ENCODE measurements at places on chromosomes 2 and 18.
A peak's percentile ranks its signal among the peaks of the same experiment; 100 is the strongest.

DNA sequence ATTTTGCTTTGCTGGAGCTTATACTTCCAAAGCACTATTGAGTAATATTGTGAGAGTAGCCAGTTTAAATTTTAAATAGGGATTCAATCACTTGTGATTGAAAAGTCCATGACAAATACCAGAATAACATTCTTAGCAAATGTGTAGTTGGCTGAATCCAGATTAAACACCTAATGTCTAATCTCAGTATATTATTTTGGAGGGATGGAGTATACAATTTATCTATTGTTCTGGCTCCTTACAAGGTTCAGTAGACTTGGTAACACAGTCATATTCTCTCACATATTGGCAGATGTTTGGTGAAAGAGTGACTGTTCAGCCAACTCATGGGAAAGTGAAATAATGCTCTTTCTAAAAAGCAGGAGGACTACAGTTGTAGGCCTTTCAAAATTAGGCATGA is 2.2 kb downstream of the UGT1A9 start:
- DNase-seq, result no peak

DNA sequence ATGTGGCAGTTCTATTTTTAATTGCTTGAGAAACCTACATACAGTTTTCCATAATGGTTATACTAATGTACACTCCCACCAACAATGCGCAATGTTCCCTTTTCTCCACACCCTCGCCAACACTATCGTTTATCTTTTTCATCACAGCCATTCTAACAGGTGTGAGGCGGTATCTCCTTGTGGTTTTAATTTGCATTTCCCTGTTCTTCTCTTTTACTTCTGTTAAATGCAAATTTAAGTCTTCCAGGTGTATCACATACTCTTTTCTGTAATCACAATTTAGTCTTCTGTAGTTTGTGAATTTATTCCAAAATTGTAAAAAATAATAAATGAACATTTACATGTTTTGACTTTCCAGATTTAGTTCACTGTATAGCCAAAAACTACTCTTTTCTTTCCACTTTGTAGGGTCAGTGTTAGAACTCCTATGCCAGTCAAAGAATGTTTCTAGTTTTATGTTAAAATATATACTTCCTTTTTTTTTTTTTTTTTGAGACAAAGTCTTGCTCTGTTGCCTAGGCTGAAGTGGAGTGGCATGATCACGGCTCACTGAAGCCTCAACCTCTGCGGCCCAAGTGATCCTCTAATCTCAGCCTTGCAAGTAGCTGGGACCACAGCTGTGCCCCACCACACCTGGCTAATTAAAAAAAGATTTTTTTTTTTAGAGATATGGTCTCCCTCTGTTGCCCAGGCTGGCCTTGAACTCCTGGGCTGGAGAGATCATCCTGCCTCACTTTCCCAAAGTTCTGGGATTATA is 15.4 kb upstream of the ACYP2 start:
- no peak for DNase-seq

DNA sequence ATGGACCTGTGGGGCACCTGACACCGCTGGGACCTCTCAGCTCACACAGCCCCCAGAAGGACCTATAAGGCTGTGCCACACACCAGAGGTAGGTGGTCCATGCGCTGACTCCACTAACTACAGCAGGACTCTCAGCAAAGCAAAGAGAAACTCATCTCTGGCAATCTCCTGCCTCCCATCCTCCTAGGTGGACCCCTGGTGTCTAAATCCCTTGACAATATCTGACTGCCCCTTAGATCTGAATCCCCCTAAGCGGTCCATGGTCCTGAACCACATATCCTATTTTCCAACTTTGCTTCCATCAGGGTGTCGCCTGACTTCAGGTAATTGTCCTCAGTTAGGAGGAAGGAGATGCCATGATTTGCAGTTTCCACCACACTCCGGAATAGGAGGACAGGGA is 282.6 kb downstream of the MYT1L start:
- no peak for DNase-seq

DNA sequence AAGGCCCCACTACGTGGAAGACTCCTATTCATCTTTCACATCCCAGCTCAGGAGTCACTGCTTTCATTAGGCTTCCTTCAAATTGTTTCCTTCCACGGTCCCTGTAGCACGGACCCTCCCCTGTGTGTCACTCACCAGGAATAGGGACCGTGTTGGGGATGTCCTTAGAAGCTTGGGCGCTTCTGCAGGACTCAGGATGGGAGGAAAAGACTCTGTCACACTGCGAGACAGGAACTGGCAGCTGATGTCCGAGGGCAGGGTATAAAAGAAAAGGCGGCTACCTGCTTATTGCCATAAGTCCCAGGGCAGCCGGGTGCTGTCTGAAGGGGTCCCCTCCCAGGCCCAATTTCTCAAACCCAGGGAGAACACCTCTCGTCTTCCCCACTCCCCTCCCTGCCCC is 79.1 kb downstream of the BCL2L11 start:
- no peak for DNase-seq

DNA sequence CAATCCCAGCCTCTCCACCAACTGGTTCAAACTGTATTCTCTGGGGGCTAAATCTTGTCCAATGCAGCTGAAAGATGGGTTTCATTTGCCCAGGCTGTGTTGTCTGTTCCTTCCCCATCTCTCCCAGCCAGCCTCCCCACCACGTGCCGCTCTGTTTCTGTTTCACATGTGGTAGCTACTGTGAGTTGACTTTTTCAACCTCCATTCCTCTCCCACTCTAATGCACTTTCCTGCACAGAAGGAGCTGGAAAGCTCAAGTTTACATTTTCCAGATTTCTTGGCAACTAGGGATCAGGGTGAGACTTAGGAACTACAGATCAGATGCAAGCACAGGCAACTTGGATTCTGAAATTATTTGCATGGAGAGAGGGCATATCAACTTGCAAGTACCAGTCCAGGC is 19.0 kb upstream of the NPAS2 start:
- DNase-seq, result no peak

- no peak for DNase-seq
These were observed 26.2 kb upstream of the TMEM163 start for GRCh38 chr2:134745023-134745422.

DNA sequence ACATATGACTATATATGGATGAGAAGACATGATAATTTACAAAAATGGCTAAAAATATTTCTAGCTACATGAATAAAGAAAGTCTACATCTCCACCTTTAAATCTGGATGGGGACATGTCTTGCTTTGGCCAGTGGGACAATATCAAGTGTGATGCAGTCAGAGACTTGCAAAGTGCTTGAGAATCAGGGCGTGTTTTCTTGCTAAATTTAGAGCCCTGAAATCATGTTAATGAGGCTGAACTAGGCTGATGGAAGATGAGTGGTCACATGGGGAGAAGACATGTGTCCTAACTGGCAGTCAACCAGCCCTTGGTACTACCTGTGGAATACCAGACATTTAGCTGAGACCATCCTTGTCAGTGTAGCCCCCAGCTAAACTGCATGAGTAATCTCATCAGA is 278.5 kb upstream of the RGPD4 start:
- DNase-seq, result no peak

GRCh38 chr2:241733391-241734207 is 831 bp upstream of the D2HGDH start:
- no peak for DNase-seq

- no peak for DNase-seq
These were observed 53.8 kb downstream of the TRAPPC12 start for GRCh38 chr2:3433339-3433699.

- no peak for DNase-seq
These were observed 140.4 kb downstream of the ANKRD44 start for GRCh38 chr2:197170208-197170607.

GRCh38 chr2:168233726-168234406 is 13.5 kb downstream of the STK39 start:
- DNase-seq, result no peak

GRCh38 chr2:236738896-236739295 is 169.3 kb downstream of the ACKR3 start:
- DNase-seq, result no peak

GRCh38 chr2:126787289-126787688 is 111.4 kb upstream of the TEX51 start:
- no peak for DNase-seq

DNA sequence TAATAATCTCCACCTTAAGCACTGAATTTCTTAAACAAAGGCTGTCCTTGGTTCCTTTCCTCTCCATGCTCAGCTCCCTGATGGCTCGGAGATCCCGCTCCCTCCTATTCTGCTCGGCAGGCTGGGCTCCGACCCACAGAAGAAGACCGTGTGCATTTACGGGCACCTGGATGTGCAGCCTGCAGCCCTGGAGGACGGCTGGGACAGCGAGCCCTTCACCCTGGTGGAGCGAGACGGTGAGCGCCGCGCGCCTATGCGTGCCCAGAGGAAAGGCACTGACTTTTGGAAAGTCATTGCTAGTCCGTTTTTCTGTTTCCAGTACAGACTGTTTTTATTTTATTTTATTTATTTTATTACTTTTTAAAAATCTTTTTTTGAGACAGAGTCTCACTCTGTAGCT is 9.6 kb downstream of the CNDP2 start:
- no peak for DNase-seq

- DNase-seq, result no peak
These were observed 7.9 kb downstream of the CABLES1 start for GRCh38 chr18:23143016-23143814.

DNA sequence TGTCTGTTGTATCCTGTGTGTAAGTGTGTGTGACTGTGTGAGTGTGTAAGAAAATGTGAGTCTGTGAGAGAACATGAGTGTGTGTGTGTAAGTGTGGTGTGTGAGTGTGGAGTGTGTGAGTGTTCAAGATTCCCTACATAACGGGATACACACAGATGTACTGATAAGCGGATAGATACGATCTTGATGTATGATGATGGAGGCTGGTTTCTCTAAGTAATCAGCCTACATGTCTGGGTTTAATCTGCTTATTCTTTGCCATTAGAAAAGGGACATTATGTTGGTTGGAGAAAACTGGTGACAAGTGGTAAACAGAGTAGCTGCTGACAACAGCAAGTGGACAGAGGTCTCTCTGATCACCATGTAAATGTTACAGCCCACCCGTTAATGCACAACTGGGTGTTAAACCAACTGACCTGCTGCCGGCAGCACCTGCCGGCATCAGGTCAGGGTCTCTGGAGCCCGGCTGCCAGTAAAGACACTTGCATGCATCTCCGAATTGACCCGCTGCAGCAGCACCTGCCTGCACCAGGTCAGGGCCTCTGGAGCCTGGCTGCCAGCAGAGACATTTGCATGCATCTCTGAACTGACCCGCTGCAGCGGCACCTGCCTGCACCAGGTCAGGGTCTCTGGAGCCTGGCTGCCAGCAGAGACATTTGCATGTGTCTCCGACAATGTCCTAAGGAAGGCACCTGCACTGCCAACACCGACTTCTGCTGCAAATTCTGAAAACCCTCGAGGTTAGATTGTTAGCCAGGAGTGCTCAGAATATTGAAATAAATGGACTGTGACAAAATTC is 87.5 kb downstream of the MBP start:
- no peak for DNase-seq

DNA sequence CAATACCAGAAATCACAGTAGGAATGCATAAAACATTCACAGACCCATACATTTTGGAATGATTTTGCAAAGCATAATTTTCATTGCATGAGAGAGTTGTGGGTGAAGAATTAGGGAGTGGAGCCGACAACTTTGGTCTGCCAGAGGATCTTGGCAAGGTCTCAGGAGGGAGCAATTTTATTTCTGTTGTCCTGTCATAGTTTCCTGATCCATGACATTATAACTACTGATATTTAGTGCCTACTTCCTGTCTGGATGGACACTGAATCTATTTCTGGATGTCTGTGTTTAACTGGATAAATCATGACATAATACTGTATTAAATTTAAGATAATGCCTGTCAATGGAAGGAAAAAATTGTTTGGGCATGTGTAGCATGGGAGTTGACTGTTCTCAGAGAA is 2.4 kb downstream of the ITGA4 start:
- no peak for DNase-seq

DNA sequence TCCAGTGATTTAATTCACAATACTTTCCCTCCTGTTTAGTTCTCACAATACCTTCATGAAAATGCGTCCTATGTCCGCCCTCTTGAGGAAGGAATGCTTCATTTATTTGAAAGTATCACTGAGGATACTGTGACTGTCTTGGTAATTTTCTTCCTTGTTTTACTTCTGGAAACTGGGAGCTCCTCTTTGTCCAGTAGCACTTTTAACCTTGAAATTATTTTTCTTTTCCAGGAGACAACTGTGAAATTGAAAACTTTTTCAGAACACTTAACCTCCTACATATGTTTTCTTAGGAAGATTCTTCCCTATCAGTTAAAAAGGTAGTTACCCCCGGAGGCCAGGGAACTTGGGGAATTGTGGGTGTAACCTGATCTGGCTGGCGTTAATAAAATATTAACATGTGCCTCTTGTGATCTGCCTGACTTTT is 58.9 kb upstream of the STON1 start:
- no peak for DNase-seq

GRCh38 chr18:44786688-44787087 is 106.0 kb downstream of the SETBP1 start:
- no peak for DNase-seq

- no peak for DNase-seq
These were observed 99.5 kb downstream of the DTNA start for GRCh38 chr18:34809451-34810072.

- no peak for DNase-seq
These were observed 346.5 kb upstream of the ETAA1 start for GRCh38 chr2:67050622-67051021.

GRCh38 chr2:161992531-161992930 is 81.5 kb downstream of the DPP4 start:
- DNase-seq, result peak; percentile 28

DNA sequence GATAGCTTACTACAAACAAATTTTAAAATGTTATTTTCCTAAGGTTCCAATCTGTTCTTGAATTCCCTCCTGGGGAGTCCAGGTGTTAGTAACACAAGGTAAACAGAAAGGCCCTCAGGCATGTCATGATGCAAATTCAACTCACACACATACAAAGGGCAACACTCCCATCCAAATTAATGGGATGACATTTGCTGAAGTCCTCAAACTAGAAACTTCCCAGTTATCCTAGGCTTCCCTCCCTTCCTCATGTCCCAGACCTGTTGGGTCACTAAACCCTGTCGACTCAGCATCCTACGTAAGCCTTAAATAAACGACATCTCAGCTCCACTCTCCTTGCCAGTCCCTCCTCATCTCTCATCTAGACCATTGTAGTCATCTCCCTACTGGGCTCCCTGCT is 85.1 kb downstream of the GREB1L start:
- DNase-seq, result no peak

- no peak for DNase-seq
These were observed 41.5 kb downstream of the ANTXR1 start for GRCh38 chr2:69054431-69054830.

- no peak for DNase-seq
These were observed 87.0 kb upstream of the CXCR4 start for GRCh38 chr2:136204971-136205370.
